Fibroblast of lung (primary cell): ENCODE measurements at places on chromosomes 13 and 19. TPM values are rescaled to one million over a fixed set of nuclear protein-coding genes. Genes with fewer than 3 reads are reported as not detected.

Gene ATXN8OS
- not detected in 2 replicates for total RNA-seq

Gene ZNF554
- total RNA-seq: 4.9 and 5.8 TPM in 2 replicates

Gene FXYD7
- total RNA-seq: not detected in 2 replicates

Gene ELAVL1
- total RNA-seq: 12.6 and 15.2 TPM in 2 replicates

Gene APOC4
- not detected in 2 replicates for total RNA-seq

Gene PPP5C
- 35.2 and 46.9 TPM in 2 replicates for total RNA-seq

Gene CYP4F11
- total RNA-seq: not detected in 2 replicates

Gene DKKL1
- 0.26 TPM in 1 of 2 replicates, not detected in the other for total RNA-seq

Gene HSPB6
- 47.8 and 54.3 TPM in 2 replicates for total RNA-seq

Gene POGLUT2
- total RNA-seq: 11.7 and 14.6 TPM in 2 replicates

Gene PLEKHF1
- 50.1 and 72.5 TPM in 2 replicates for total RNA-seq

Gene GGACT
- total RNA-seq: 3.6 and 6.6 TPM in 2 replicates

Gene AXL
- total RNA-seq: 107 and 223 TPM in 2 replicates
